ENCODE measurements at places on chromosomes 3 and 15.

DNA sequence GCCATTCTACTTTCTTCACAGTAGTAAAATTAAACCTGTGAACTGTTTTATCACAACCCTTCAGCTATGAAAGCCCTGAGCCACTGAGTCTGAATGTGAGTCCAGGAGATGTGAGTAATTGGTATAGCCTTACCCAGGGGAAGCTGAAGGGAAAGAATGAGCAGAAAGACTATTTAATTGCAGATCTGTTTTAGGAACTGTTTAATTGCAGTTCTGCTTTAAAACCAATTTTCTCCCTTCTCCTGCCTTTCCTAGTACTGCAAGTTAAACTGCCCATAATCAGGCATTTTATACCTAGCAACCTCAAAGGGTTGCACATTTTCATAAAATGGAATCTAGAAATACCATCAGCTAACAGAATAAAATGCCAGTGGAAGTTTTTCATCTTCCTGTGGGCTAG, 476.7 kb downstream of the OCA2 start:
- no peak for DNase-seq

- DNase-seq: no peak
Observed at GRCh38 chr3:13708301-13708700, 159.4 kb downstream of the FBLN2 start.

DNA sequence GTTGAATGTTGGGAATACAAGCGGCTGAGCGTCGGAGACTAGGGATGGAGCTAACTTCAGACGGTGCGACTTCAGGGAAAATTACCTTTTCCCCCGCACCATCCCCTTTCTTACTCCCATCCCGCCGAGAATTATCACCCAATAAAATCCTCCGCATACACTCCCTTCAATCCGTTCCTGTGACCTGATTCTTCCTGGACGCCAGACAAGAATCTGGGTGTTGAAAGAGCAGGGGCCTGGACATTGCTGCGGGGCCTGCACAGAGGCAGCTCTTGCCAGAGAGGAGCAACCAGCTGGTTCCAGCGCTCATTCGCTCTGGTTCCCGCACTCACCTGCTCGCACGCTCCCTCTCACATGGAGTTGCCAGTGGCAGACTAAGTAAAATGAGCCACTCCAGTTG, 241.9 kb downstream of the ALCAM start:
- no peak for DNase-seq

DNA sequence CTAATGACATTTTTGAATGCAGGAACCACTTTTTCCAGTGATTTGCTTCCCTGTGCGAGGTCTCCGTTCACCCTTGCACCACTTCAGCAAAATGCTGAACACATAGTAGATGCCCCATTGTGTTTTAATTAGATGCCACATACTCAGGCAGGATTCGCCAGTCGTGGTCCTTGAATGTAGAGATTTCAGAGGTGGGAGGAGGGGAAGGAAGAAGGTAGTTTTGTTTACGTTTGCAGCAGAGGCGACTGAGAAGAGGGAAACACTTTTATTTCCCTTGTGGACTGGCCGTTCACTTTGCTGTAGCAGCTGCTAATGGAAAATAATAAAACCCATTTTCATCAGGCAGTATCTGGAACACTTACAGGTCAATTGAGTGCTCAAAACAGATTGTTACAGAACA, 262.8 kb upstream of the TBL1XR1 start:
- no peak for DNase-seq

DNA sequence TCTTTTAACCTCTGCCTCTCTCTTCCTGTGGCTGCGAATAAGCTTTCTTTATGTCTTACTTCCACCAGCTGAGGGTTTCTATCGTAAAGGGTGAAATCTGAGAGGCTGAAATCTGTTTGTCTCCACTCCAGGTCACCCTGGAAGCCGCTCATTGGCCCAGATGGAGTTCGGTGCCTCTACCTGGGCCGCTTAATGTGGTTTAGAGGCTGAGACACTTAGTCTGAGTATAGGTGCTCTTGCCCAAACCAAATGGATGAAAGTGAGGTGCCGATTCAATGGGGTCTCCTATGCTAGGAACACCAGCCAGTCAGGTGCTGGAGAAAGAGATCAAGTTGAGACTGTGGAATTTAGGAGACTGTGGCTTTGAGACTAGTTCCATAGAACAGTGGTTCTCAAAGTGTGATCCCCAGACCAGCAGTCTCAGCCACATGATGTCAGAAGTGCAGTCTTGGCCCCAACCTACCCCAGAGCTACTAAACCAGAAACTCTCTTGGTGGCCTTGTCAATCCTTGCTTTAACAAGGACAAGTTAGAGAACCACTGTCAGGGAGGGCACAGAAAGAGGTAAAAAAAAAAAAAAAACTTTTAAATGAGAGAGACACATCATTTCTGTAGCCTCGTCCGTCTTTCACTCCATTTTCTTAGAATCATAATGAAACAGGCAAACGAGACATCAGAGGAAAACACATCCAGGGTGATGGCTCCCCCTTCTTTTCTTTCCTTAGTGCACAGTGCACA, 54.9 kb upstream of the CCR2 start:
- DNase-seq: no peak

- no peak for DNase-seq
Observed at GRCh38 chr15:43198992-43199391, 13.8 kb downstream of the CCNDBP1 start.

- DNase-seq: no peak
Observed at GRCh38 chr3:197327701-197328100, 29.3 kb upstream of the DLG1 start.

DNA sequence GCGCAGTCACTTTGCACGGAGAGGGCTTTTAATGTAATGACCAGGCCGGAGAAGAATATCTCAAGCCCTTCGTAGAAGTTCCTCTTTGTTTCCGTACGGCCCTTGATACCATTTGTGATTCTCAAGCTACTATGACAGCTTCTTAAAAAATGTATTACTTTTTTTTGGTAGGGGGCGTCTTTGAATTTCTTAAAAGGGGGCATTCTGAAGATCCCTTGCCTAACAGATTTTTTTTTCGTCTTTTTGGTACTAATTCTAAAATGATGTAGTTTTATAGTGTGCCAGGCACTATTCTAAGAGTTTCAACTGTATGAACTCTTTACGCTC, 614.0 kb downstream of the MCTP2 start:
- DNase-seq: no peak

GRCh38 chr3:51680663-51681230, 9.7 kb downstream of the TEX264 start:
- DNase-seq: no peak

GRCh38 chr3:47421741-47422649, 41.2 kb downstream of the PTPN23 start:
- DNase-seq: no peak

GRCh38 chr3:150544041-150544440, 2.3 kb downstream of the SERP1 start:
- DNase-seq: no peak

- DNase-seq: no peak
Observed at GRCh38 chr15:36347272-36347858, 232.1 kb upstream of the CDIN1 start.

- DNase-seq: no peak
Observed at GRCh38 chr15:38611228-38611627, 46.6 kb upstream of the RASGRP1 start.

GRCh38 chr3:34351882-34352777, 553.7 kb downstream of the PDCD6IP start:
- DNase-seq: no peak

- DNase-seq: no peak
Observed at GRCh38 chr3:112002096-112002971, 3.6 kb downstream of the TAGLN3 start.

GRCh38 chr3:151787626-151788025, 26.3 kb upstream of the AADAC start:
- DNase-seq: no peak

GRCh38 chr3:11137627-11137959, 16.7 kb upstream of the HRH1 start:
- DNase-seq: no peak

DNA sequence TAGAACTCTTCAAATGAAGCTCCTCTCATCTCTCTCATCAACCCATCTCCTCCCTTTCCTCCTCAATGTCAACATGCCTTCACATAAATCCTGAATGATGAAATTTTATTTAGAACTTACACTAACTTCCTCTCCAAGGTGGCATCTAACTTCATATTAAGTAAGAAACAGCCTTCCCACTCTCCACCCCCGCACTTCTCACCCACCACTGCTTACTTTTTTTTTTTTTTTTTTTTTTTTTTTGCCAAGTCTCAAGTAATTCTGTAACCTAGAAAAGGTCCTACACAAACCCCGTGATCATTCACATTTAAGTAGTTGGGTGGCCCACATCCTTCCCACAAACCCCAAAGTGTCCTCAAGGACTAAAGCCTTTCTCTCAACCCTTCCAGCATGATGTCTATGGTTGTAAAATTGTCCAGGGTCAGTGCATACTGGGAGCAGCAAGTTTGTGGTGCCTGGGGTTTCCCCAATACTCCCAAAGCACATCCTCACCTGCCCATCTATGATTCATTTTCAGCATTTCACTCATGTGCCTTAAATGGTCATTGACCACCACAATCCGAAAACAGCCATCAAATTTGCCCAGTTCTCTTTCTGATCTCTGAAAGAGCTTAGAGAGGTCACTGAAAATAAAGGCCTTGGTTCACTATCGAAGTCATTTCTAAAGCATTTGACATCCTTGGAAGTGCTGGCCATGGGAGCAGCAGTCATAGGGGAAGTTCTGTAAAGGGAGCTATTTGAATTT, 47.2 kb downstream of the CD86 start:
- no peak for DNase-seq

DNA sequence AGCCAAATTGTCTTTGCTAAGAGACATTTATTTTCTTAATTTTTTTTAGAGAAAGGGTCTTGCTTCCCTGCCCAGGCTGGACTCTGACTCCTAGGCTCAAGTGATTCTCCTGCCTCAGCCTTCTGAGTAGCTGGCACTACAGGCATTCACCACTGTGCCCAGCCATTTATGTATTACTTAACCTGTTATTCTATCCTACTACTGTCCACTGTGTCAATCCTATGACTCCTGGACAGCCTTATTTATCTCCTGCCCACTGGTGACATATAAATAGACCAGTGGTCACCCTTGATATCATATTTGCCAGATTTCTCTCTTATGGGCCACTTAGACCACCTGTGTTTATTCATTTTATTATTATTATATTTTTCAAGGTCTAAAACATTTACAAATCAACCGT, 161.4 kb downstream of the ROBO1 start:
- no peak for DNase-seq

GRCh38 chr3:19457449-19457848, 309.1 kb downstream of the KCNH8 start:
- DNase-seq: no peak

DNA sequence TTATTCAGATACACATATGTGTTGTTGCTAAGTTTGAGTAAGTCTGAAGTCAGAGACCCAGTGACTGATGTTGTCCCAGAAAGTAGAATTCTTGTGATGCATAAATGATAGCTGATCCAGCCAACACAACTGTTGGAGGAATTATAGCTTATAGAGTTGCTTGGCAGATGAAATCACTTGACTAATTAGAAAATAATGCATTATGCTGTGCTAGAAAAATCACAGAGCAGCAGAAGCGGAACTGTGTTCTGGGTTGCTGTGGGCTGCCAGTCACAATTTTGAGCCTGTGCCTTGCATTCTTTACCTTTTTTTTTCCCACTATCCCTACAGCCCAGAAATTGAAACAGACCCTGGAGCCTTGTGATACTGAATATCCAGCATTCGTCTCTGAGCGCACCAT, 90.0 kb upstream of the LRTM1 start:
- DNase-seq: no peak

DNA sequence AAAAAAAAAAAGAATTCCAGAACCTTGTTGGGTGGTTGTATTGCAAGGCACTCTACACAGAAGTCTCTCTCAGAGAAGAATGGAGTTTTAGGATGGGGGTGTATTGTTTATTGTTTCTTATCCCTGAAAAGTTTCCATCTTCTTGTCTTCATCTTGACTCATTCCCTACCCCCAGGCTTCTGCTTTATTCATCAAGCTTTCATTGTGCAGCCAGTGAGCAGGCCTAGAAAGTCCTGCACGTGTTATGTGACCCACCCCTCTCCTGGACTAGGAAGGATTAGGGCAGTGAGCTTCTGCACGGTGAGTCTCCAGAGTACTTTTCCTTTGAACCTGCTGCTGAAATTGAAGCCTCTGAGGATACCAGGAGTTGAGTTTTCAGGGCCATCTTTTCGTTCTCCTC, 150.9 kb upstream of the IL12A start:
- no peak for DNase-seq

- DNase-seq: no peak
Observed at GRCh38 chr3:43773273-43774094, 82.7 kb downstream of the ABHD5 start.

DNA sequence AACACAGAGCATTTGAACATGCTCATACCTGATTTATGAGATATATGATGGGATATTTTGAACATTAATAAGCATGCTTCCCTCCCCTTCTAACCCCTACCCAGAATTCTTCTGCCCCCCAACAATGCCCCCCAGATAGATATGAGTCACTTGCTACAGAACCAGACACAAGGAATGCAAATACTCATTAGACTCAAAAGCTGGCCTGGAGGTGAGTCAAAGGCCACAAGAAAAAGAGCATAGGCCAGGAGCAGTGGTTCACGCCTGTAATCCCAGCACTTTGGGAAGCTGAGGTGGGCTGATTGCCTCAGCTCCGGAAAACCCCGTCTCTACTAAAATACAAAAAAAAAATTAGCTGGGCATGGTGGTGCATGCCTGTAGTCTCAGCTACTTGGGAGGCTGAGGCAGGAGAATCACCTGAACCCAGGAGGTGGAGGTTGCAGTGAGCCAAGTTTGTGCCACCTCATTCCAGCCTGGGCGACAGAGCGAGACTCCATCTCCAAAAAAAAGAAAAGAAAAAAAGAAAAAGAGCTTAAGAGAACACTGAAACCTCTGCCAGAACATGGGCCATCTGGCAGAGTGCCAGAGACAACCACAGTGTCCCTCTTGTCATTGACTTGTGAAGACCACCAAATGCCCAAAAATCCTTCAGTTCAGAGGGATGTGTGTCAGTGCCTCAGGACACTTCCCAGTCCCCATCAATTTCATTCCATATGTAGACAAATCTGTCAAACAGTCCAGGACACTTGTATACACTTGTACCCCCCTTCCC, 3.9 kb upstream of the SH3GL3 start:
- no peak for DNase-seq

GRCh38 chr3:67031986-67032385, 33.9 kb downstream of the KBTBD8 start:
- no peak for DNase-seq

DNA sequence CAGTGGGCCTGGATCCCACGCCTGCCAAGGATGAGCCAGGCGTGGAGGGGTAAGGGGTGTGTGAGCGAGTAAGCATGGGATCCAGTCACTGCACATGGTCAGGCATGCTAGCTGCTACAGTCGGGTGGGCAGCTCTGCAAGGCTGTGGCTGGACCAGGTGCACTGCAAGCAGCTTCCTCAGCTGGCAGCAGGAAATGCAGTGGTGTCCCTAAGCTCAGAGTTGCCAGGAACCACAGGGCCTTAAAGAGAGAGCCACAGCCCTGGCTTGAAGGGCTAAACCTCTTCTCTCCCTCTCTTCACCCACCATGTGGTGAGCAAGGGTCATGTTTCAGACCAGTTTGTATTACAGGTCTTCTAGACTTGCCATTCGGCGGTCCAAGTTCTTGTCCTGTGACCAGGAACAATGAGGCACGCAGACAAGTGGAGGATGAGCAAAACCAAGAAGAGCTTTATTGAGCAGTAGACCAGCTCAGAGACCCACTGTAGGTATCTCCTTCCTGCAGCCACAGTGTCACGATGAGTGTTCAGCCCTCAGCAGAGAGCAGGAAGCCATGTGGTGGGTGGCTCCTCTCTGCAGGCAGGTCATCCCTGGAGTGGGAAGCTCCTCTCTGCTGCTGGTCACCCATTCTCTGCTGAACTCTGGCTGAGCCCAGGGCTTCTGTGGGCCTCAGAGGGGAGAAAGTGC, 511.9 kb downstream of the PYDC2 start:
- DNase-seq: no peak

GRCh38 chr3:18245721-18246120, 179.4 kb downstream of the SATB1 start:
- DNase-seq: no peak
